ENCODE measurements at places on chromosomes 11 and 22.

DNA sequence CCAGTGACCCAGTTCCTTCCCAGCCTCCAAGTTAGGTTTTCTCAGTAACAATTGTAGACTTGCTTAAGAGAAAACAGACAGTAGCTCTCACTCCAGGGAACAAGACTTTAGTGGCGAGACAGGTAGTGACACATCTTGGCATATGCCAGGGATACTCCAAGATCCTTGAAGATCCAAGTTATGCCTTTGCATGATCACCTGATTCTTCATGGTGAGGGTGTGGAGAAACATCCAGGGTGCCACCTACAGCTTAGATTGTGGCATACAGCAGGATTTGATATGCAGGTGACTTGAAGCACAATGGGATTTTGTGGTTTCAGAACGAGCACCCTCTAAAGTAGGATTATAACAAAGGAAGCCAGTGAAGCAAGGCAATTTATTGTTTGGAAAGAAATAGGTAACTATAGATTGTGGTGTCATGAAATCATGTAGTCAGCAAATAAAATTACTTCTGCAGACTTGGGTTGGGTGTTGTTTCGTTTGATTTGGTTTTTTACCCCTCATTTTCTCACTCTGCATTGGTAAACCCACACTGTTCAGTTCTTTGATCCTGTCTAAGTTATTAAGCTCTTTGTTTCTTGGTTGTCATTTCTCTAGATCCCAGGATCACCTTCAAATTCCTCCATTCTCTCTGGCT lies 9.2 kb downstream of the POU2AF3 start:
- no peak for DNase-seq

DNA sequence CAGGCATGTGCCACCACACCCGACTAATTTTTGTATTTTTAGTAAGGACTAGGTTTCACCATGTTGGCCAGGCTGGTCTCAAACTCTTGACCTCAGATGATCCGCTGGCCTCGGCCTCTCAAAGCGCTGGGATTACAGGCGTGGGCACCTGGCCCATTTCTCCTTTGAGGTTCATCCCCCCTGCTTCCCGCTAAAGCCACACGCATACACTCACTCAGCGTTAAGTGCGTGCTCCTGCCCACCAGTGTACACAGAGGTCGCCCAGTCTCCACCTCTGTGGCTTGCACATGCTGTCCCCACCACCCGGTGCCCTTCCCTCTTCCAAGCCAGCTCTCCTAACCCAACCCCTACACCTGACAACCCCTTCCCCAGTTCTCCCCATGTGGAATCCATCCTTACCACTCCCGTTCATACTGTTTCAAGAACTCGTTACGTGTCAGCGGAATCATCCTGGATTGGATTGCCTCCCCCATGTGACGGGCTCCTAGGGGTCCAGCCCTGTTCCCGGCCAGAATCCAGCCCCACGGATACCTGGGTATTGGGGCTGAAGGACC lies 15.7 kb upstream of the CYTH4 start:
- DNase-seq: no peak

GRCh38 chr22:22547692-22548300 lies 11.3 kb downstream of the PRAME start:
- DNase-seq: no peak

- DNase-seq: no peak
These were observed 31.8 kb downstream of the RNF169 start for GRCh38 chr11:74780248-74781005.
